GM04503 (cell line): ENCODE measurements at places on chromosomes 5 and 9.

DNA sequence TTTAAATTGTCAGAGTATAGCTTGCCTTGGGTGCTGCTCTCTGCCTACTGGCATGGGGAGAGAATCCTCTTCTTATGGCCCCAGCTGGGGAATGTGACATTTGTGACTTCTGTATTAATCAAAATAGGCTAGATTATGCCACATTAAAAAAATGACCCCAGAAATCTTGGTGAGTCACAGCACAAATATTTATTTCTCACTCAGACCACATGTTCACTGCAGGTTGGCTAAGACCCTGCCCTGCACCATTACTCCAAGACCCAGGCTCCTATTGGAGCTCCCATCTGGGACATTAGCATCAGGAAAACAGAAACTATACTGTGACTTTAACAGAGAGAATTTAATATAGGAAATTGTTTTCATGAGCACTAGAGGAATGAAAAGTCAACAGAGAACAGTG is 16.6 kb upstream of the WHRN start:
- DNase-seq = no peak

- peak; percentile 70 for DNase-seq
These were observed 61.3 kb downstream of the GLIS3 start for GRCh38 chr9:4238522-4238921.

GRCh38 chr5:160919626-160920025 is 67.6 kb upstream of the ATP10B start:
- DNase-seq = no peak

GRCh38 chr5:90274216-90274615 is 135.3 kb downstream of the CETN3 start:
- DNase-seq = no peak

- no peak for DNase-seq
These were observed 1022.5 kb upstream of the DMAC1 start for GRCh38 chr9:8821910-8822666.

DNA sequence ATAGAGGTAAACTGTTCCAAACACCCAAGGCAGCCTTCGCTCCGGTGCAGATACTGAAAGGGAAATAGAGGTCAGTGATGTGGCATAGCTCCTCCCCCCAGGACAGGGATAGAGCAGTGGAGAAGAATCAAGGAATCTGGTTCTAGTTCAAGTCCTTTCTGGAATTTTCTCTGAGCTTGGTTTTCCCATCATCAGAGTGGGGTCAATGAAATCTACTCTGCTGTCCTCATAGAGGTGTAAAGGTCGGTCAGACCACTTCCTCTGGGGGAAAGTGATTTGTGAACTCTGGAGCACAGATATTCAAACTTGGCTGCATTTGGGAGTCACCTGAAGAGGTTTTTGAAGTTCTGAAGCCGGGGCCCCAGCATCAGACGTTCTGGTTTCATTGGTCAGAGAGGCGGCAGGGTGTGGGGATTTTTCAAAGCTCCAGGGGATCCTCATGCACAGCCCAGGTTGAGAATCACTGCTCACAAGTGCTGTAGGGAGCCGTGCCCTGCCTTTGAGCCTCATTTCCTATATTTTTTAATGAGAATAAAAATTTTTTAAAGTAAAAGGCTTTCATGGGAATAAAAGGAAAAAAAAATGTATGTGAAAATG is 105.7 kb upstream of the RAD23B start:
- no peak for DNase-seq

DNA sequence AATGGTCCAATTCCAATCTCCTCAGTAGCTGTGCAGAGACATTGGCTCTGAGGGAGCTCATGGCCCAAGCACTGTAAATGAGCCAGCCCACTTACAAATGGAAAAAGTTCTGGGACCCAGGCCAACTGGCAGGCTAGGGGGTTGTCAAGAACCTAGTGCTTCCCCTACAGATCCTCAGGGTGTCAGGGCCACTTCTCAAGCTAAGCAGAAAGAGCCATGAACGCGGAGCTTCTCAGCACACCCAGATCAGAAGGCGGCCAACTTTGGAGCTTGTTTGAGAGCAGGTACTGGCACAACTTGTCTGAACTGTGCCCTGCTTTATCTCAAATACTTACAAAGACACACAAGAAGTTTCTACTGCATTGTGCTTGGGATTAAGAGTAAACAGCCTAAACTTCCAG is 17.5 kb downstream of the TLE1 start:
- DNase-seq = no peak

DNA sequence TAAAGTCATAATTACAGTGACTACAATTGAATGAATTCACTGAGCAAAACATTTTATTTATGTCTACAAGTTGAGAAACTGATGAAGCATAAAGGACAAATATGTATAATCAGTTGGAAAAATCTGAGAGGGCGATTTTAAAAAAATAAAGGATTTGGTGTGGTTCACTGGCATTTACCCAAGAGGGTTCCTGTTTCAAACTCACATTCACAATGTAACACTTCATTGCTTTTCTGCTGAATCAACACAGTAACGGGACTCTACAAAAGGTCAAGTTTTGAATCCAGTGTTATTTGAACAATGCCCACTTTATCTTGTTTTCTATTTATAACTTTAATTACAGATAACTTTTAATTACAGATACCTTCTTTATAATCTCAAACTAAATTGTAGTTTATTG is 138.6 kb downstream of the NUDT12 start:
- no peak for DNase-seq

- no peak for DNase-seq
These were observed 60.4 kb downstream of the CSNK1A1 start for GRCh38 chr5:149490599-149491485.
